HuH-7 (cell line): ENCODE measurements at places on chromosomes 1 and 21.

DNA sequence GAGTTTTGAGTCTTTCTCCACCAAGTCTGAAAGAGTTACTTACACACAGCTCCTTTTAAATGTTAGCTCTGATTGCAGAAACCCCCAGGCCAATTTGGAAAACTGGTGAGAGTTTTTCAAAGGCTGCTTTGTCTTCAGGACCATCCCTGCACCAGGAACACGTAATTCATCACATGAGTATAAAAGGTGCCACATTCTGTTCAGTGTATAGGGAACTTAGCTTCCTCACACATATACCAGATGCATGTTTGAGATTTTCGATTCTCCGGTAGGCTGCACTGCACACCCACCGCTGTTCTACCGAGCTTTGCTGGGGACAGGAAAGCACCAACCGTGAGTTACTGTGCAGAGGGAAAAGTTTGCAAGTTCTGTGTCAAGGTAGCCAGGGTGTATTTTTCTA, 28.3 kb upstream of the KCNK2 start:
- DNase-seq: no peak

DNA sequence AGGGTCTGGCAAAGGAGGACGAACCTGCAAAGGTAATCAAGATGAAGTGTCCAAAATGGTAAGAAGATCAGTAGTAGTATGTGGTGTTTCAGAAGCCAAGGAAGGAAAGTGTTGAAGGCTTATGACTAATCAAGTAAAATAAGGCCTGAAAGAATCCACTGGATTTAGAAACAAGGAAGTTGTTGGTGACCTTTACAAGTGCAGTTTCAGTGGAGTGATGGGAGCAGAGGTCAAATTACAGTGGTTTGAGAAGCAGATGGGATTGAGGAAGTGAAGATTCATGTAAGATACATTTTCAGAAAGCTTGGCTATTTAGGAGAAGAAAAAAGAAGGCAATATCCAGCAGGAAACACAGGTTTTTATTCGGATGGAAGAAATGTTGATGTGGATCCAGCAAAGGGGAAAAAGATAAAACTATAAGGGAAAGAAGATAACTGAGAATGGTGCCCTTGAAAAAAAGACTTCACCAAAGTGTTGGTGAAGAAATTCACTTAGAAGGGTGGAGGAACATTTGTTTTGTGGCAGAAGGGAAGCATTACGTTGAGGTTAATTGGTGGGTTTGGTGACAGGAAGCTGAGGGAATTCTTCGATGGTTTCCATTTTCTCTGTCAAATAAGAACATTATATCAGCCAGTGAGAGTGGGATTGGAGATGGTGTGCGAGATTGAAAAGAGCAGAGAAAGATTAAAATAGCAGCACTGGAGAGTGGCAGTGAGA, 2.1 kb downstream of the ARMH1 start:
- no peak for DNase-seq

- DNase-seq: no peak
Measured at GRCh38 chr1:162485236-162485635, 12.4 kb upstream of the UHMK1 start.

- no peak for DNase-seq
Measured at GRCh38 chr1:244150665-244151064, 99.6 kb downstream of the ZBTB18 start.

GRCh38 chr1:77421504-77422233, 139.8 kb downstream of the AK5 start:
- DNase-seq: no peak

DNA sequence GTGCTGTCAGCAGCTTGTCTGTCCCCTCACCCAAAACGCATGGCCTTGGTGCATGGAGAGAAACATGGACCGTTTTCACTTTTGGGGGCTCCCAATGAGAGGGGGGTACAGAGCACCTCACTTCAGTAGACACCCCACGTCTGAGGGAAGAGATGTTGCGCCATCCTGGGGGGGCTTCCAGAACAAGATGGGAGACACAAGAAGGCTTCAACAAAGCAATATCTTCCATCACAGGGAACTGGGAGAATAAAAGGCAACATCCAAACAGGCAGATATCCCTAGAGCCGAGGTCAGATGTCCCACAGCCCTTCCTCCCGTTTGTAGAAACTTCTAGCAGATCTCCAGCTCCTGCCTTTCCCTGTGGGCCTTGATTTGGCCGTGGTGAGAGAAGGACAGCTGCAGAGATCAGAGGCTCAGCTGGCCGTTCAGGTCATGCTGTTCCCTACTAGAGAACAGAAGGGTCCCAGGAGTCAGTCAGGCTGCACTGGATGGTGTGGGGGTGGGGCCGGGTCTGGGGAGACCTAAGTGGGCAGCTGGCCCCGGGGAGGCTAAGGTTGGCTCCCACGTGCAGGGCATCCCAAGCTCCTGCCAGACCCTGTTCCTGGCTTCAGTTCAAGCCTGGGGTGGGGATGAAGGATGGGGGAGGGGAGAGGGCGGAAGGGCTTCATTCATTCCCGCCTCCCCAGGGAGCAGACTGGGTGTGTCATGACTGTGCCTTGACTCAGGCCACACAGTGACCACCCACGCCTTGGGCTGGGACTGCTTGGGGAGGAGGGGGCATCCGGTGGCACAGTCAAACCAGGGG, 4.4 kb downstream of the PLOD1 start:
- no peak for DNase-seq

DNA sequence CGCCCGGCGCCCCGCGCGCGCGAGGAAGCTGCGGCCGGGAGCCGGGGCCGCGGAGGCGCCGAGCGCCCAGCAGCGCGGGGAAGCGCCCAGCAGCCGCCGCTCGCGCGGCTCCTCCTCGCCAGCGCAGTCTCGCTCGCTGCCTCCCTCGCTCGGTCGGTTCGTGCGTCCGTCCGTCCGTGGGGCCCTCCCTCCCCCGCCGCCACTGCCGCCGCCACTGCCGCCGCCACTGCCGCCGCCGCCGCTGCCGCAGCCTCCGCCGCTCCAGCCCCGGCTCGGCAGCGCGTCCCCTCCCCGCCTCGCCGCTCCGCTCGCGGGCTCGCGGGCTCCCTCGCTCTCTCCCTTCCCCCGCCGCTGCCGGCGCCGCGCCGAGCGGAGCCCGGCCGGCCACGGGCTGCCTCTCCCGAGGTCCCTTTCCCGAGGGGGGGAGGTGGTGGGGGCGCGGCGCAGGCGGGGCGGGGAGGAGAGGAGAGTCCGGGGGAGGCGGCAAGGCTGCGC, at the start of gene KCND3:
KCND3 (minus strand) TSS at position 138 of the 495 bp plus-strand sequence.
- no peak for DNase-seq

- DNase-seq: peak; percentile 42
Measured at GRCh38 chr1:155051777-155052398, 772 bp downstream of the ADAM15 start.

- no peak for DNase-seq
Measured at GRCh38 chr1:7771823-7772299, 765 bp downstream of the VAMP3 start.

DNA sequence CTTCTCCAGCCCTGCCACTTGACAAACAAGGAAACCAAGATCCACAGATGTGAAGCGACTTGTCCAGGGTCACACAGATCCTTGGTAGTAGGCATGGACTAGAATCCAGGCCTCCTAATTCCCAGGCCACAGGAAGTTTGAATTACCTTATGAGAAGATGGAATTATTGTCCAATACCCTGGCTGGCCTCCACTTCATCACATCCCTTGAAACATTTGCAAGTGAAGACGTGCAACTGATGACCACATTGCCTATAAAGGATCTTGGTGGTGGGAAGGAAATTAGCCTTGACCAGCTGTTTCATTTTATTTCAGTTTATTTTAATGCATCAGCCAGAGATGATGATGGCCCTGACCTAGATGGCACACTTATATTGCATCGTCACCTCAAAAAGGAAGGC, 165.8 kb upstream of the CAMK1G start:
- no peak for DNase-seq
